SK-MEL-5 (cell line): ENCODE measurements at places on chromosomes 7 and 10. TPM values are rescaled to one million over a fixed set of nuclear protein-coding genes. Genes with fewer than 3 reads are reported as not detected.

GRCh38 chr10:132610071-132610701, 72.6 kb downstream of the INPP5A start:
- DNase-seq: no peak

- no peak for DNase-seq
These were observed 20.0 kb upstream of the RABGEF1 start for GRCh38 chr7:66720561-66720960.

DNA sequence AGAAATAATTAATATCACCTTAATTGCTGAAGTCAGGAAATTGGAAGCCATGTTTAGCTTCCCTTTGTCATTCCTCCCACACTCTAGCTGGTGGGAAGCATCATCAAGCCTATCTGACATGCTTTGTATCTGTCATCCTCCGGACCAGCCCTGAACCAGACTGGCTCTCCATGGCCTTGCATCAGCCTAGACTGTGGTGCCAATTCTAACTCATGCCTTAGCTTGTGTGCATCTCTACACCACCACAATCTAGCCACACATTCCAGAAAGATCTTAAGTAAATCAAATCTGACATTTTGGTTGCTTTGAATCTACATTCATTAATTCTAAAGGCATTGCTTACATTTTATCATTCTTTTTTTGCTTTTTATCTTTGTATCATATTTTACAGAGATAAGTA, 196.4 kb upstream of the VSTM2A start:
- no peak for DNase-seq

DNA sequence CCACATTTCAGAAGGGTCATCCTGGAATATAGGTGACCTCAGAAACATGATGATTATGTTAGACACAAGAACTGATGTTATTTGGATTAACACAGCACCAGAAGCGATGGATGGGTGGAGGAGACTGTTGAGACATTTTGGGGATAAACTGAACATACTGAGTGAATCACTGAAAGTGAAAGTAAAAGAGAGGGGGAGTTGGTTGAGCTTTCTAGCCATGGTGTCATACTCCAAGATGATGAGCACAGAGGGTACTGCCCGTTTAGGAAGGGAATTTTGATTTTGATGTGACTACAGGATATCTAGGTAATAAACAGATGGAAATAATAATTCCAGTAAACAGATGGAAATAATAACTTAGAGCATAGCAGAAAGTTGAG, 248.0 kb upstream of the NPY start:
- DNase-seq: no peak

DNA sequence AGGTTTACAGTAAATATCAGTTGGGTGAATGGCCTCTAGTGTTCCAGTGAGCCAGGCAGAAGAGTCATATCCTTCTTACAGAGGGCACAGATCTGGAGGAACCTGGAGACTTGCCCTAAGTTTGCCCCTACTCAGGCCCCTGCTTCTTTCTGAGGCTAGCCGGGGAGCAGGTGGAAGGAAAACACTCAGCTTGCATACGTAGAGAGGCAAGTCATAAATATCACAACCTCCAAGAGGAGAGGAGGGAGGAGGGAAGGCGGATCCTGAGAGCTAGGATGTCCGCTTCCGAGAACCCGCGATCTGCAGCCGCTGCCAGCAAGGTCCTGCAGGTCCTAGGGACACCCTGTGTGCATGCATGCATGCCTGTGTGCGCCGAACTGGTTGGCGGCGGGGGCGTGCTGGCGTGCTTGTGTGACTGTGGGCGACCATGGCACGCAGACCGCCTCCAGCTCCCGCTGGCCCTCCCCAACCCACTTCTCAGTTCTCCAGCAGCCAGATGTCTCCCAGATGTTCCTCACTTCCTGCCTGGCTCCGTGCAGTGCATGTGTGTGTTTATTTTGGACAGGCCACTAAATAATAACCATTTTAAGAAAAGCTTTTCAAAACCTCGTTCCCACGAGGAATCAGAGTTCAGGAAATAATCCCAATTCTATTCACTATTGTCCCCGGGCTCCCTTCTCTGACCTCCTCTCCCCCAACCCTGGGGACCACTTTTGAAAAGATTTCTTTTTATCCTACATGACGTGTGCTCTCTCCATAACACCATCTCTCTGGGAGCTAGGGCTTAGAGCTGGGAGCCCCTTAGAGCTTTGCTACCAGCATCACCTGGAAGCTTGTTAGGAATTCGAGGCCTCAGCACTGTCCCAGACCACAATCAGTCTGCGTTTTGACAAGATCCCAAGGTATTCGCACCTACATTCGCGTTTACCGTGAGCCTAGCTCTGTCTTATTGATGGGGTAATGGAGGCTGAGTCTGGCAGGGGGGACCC, 32.4 kb downstream of the UNC5B start:
- DNase-seq: no peak

DNA sequence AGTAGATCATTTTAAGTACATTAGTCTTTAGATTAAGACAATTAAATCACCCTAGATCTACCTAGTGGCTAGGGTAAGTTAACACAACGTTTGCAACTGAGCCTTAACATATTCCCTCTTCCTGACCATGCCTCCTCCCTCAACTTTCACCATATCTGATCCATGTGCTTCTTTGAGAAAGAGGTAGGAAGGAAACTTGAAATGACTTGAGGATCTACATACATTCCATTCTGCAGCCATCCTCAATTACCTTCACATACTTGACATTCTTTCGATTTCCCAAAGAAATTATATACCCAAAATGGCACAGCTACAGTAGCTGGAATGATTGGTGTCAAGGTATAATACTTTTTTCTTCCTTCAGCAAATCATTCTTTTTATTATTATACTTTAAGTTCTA, 12.9 kb upstream of the SEPTIN7 start:
- no peak for DNase-seq

- DNase-seq: peak; percentile 87
These were observed 69.0 kb upstream of the PDCD4 start for GRCh38 chr10:110802551-110803238.

- DNase-seq: peak; percentile 33
These were observed 86.2 kb upstream of the ANLN start for GRCh38 chr7:36303202-36304098.

DNA sequence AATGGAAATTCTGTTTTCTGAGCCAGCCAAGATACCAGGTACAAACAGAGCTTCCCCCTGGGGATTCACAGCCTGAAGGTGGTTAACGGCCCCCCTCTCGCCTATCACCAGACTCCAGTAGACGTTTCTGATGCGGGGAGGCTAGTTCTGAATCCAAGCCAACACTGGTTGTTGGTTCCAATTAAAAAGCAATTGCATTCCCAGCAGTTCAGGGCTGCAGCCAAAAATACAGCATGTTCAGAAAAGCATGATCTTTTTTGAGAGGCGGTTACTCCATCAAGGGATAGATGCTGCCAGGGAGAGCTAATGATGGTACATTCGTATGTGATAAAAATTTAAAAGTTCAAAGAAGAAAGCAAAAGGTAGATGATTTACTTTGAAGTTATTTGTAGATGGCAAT, 481.0 kb downstream of the GALNT17 start:
- DNase-seq: no peak

DNA sequence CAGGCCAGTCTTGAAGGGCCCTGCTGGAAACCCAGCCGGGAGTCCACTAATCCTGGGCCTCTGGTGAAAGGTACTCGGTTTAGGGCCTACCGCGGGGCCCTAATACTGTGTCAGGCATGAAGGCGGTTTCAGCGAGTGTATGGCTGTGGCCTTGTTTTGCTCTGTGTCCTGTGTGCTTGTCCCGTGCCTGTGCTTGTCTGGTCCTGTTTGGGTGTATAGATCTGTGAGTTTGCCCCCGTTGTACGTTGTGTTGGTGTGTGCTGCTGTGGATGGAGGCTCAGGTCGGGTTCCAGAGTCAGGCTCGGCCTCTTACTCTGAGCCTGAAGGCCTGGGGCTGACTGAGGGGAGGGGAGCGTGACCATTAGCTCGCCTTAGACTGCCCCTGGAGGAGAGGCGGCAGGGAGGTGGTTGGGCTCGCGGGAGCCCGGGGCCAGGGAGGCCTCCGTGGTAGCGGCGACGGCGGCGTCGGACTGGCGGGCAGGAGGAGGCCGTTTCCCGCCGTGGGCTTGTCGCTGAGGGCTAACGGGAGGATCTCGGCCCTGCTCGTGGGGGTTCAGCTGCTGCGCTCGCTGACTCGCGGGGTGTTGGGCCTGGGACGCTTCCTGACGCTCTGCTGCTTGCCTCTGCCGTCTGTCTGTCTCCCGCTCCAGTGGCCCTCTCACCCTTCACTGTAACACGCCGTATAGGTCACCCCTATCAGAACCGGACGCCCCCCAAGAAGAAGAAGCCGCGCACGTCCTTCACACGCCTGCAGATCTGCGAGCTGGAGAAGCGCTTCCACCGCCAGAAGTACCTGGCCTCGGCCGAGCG, 2.6 kb downstream of the TLX1 start:
- DNase-seq: no peak

- DNase-seq: no peak
These were observed 16.1 kb upstream of the AKR1C1 start for GRCh38 chr10:4947039-4947634.

GRCh38 chr7:118104812-118105441, 79.0 kb upstream of the LSM8 start:
- DNase-seq: peak; percentile 74

DNA sequence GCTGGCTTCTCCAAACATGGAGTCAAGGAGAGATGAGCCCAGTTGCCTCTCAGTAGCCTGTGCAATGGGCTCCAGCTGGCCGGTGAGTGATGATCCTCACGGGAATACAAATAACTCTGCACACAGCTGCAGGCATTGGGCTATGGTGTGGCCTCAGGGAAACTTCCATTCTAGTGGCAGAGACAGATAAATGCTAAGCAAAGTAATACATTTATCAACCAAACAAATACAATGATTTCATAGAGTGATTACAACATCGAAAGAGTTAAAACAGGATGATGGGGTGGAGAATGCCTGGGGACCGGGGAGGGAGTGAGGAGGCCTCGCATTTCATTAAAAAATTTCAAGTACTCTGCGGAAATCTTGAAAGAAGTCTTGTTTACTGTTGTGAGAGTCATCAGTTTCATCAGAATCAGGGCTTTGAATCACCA, 15.0 kb upstream of the AKR1B1 start:
- peak; percentile 54 for DNase-seq

DNA sequence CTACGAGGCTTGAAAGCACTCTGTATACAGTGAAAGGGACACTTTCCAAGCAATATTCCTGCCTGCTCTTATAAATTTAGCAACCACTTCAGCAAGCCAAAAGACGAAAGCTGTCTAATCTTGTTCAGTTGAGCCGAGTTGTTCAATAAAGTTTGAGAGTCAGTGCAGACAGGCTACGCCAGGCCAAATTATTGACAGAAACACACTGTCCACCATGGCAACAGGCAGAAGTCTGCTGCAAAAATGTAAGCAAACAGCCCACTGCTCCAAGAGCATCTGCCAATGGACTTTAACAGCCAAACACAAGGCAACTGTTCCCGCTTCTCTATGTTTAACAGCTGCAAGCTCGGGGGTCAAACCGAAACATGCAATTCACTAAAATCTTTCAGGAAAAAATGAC, 85.7 kb downstream of the GLI3 start:
- DNase-seq: no peak

DNA sequence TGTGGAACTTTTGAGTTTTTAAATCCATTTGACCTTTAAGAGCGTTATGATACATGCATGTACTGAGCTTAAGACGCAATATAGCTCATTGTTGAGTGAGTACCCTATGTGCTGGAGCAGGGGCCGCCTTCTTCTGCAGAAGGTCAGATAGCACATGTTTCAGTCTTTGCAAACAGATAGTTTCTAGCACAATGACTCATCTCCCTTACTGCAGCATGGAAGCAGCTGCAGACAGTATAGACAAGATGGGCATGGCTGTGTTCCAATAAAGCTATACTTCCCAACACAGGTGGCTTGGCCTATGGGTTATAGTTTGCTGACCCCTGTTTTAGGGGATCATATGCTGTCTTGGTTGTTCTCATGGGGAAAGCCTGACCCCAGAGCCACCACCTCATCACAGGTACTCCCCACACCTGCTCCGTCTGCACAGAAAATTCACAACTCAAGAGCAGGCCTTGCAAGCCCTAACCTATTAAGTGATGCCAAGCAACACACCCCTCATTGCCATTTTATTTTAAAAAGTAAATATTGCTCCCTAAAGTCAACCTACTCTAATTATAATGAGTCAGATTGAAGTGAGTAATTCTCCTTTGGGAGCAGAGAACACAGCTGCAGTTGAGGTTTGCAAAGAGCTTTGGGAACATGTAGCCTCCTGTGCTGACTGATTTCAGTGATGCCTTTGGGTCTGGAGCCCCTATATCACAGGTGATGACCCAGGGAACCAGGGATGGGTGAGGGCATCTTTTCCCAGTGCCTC, 330.1 kb downstream of the PAXIP1 start:
- DNase-seq: no peak

DNA sequence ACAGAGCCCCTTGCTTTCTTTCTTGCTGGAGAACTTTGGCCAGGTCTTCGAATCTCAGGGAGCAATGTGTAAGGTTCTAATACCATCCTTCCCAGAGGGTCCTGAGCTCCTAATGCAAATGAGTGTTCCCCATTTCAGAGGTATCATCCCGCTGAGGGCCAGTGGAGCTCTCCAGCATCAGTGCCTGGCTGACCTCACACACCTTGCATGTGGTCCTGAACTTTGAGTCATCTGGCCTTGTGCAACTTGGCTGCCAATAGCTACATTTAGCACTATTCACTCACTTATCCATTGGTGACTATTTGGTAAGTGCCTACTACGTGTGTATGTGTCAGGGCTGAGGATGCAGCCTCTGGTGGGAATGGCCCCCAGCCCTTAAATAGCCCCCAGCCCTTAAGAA, 48.4 kb upstream of the HABP2 start:
- no peak for DNase-seq

DNA sequence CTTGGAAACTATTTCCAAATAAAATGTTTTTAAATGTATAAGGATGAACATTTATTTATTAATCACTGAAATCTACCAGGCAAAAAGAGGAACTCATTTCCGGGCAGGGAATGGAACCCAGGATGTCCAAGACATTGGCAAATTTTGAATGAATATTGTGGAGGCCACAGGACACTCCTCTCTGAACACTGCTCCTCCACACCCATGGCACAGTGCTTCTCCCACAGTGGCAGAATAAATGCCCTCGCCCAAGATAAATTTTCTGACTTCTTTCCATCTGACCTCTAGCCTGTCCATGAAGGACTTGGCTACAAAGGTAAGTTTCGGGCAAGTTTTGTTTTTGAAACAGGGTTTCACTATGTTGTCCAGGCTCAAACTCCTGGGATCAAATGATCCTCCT, 39.0 kb downstream of the HIPK2 start:
- no peak for DNase-seq

DNA sequence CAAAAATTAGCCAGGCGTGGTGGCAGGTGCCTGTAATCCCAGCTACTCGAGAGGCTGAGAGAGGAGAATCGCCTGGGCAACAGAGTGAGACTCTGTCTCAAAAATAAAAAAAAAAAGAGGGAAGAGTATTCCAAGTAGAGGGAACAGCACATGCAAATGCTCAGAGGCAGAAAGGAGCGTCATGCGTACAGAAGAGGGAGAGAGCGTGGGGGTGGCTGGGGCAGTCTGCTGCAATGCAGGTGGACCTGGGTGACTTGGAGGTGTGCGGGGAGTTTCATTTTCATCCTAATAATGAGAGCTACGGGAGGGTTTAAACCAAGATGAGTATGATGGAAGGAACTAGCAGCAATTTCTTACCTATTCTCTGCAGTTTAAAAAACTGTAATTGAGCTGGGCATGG, 28.8 kb downstream of the CLIP2 start:
- DNase-seq: no peak

GRCh38 chr10:34219753-34220548, 595.1 kb downstream of the PARD3 start:
- DNase-seq: no peak

LEP gene
- not detected in 2 replicates for total RNA-seq

PON1 gene
- total RNA-seq: 0.16 TPM in 1 of 2 replicates, not detected in the other

CCL26 gene
- total RNA-seq: not detected in 2 replicates

MRPL43 gene
- 46.3 and 52.9 TPM in 2 replicates for total RNA-seq

HKDC1 gene
- 0.29 and 0.61 TPM in 2 replicates for total RNA-seq

PKD2L1 gene
- total RNA-seq: not detected in 2 replicates

NPM3 gene
- 61.5 and 78.6 TPM in 2 replicates for total RNA-seq

BTAF1 gene
- total RNA-seq: 24.3 and 24.6 TPM in 2 replicates
